Upper lobe of left lung (tissue), 6 donors: ENCODE measurements at places on chromosomes 6 and 20.
A peak's percentile ranks its signal among the peaks of the same experiment; 100 is the strongest.

- DNase-seq = no peak
Observed at GRCh38 chr20:2900845-2901592, 27.7 kb downstream of the PTPRA start.

- DNase-seq = no peak
Observed at GRCh38 chr6:20173833-20174792, 38.2 kb downstream of the MBOAT1 start.

- no peak for DNase-seq
Observed at GRCh38 chr6:37620519-37620918, 77.2 kb downstream of the MDGA1 start.

DNA sequence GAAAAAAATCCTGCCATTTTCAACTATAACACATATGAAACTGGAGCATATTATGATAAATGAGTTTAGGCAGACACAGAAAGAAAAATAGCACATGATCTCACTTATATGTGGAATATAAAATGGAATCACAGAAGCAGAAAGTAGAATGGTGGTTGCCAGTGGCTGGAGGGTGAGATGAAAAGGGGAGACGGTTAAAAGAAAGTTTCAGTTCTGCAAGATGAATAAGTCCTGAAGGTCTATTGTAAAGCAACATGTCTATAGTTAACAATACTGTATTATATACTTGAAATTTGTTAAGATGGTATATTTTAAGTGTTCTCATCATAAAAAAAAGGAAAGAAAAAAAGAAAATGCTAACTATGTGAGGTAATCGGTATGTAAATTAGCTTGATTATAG is 503.9 kb downstream of the EPHA7 start:
- no peak for DNase-seq

DNA sequence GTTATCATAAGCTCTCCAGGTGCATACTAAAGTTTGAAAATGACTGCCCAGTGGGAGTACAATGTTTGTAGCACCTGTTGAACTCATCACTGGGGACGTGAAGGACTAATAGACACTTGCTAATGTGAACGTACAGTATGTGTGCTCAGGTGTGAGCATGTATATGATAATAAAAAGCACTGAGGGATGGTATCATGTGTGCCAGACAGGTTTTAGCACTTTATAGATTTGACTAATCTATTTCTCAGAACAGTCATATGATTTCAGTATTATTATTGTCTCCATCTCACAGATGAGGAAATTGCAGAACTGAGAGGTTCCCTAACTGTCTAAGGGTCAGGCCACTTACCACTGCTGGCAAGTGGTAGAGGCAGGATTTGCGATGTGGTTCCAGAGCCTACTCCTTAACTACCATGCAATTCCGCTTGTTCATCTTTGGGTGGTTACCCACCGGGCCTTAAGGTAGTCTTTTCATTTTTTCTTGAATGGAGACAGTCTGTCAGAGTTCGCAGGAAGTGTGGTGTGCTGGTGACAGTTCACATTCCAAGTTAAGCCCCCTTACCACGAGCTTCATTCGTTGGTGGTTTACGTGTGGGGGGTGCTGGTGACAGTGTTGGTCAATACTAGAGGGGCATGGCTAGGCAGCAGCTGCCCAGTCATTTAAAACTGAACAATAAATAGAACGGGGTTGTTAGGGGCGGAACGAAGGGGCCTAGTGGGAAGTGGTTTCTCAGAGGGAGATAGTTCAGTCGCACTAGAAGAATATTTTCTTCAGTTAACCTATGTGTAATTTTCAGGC is 46.8 kb downstream of the RREB1 start:
- no peak for DNase-seq

GRCh38 chr20:56925831-56926170 is 296.7 kb downstream of the TFAP2C start:
- DNase-seq = no peak

GRCh38 chr6:115071962-115072361 is 729.1 kb upstream of the HS3ST5 start:
- no peak for DNase-seq

GRCh38 chr20:44616604-44616964 is 34.2 kb downstream of the PKIG start:
- no peak for DNase-seq

GRCh38 chr20:19407736-19408135 is 195.3 kb downstream of the SLC24A3 start:
- peak; percentile 64 for DNase-seq

- no peak for DNase-seq
Observed at GRCh38 chr6:147642458-147642857, 134.0 kb downstream of the SAMD5 start.

GRCh38 chr6:117338567-117338966 is 73.2 kb downstream of the VGLL2 start:
- DNase-seq = no peak

DNA sequence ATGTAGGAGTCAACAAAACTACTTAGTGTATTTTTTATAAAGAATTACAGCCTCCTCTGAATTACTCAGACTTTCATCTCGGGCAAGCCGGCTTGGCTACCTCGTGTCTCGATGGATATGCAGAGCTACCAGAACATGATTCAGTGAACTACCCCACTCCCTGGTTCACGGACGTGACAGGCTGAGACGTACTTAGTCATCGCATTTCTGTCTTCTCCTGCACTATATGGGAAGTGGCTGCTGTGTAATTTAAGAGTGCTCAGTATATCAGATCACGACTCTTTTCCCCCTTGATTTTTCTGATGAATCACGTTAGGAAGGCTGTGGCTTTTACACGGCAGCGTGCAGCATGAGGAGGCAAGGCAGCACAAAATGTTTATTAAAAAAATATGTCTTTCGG is 302.7 kb upstream of the ZFP64 start:
- DNase-seq = no peak

GRCh38 chr6:27890445-27891319 is 21.5 kb downstream of the OR2B2 start:
- DNase-seq = peak; percentile 87

GRCh38 chr6:155709262-155709661 is 253.6 kb upstream of the NOX3 start:
- DNase-seq = no peak

GRCh38 chr6:69362209-69362608 is 434.6 kb downstream of the LMBRD1 start:
- DNase-seq = no peak

DNA sequence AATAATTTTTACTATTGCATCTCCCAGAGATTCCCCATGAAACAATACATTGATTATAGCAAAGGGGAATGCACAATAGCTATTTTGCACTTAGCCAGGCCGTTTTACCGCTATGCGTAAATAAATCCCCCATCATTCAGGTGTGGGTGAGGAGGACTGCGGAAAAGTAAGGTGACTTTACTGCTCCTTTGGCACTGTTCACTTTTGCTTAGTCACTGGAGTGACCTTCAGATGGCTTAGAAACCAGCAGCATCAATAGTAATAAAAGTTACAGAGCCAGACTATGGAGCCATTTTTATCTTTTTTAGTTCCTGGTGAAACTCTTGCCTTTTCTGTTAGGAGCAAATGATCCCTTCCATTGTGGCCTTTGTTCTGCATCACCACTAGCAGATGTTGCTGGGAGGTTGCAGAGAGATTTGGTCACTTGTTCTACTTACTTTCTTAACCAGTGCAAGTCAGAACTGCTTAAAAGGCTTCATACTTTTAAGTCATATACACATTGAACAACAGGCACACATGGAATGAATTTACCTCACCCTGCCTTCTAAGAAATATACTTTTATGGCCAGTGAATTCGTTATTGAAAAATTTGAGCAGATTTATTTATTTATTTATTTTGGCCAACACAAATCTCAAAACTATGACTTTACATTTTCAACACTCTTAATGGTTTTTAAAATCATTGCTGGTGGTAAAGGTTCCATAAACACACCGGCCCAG is 12.1 kb upstream of the BTBD3 start:
- DNase-seq = no peak

- DNase-seq = no peak
Observed at GRCh38 chr6:82894653-82895259, 170.9 kb downstream of the UBE3D start.

DNA sequence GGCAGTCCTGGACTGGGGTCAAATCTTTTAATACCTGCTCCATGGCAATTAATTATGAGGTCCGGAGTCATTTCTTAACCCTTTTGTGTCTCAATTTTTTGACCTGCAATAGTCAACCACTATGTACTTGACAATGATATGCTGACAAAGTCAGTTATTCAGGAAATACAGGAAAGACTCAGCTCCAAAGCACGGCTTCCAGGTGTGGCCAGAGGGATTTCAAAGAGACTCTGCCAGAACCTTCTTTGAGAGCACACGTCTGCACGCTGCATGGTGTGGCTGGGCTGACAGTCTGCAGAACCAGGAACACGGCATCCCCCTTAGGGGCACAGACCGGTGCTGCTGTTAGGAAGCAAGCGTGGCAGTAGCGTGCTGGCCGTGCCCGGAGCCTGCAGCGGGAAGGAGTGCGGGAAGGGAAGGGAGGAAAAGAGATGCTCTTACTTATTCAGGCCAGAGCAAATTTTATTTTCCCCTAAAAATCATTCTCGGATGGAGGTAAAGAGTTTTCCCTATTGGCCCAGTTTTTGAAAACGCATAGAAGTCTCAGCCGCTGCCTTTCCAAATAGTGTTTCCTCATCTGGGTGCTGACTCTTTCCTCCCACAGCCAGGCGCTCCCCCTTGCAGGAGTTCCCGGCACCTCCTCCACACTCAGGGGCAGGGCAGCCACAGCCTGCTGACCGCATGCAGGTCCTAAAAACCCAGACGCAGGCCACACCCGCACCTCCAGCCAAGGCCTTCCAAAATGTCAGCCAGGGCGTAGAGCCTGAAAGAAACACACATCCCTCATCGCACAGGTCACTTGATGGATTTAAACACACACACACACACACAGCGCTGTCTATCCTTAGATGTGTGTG is 187.4 kb upstream of the SNX9 start:
- no peak for DNase-seq

- DNase-seq = no peak
Observed at GRCh38 chr6:41663568-41663967, 25.3 kb downstream of the MDFI start.

DNA sequence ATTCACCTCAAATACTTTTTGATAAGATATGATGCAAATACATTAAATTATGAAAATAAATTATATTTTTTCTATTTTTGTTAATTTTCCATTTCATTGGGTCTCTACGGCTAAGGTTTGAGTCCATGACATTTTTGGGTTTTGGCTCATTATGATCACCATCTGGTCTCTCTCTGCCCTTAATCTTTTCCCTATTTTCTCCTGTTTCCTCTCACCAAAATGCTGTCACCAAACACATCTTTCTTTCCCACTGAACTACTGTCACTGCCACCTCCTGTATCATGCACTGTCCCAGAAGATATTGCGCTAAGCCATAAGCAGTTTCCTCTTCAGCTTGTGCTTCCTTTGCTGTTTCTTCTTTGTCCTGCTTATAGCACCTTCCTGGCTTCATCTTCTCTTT is 42.0 kb upstream of the OGFRL1 start:
- no peak for DNase-seq
